ENCODE measurements at places on chromosomes 1 and 21. TPM values are rescaled to one million over a fixed set of nuclear protein-coding genes. Genes with fewer than 3 reads are reported as not detected.

NEGR1 gene
- 3.8 TPM for total RNA-seq

TMEM125 gene
- total RNA-seq = 8.3 TPM

TNFSF4 gene
- total RNA-seq = 19.4 TPM

YY1AP1 gene
- total RNA-seq = 73.5 TPM

KCNQ4 gene
- total RNA-seq = 0.54 TPM

ANGPTL1 gene
- total RNA-seq = not detected

PLEKHA6 gene
- total RNA-seq = 1.6 TPM

EFNA4 gene
- total RNA-seq = 5.9 TPM

TMEM51 gene
- 0.54 TPM for total RNA-seq

GJA9 gene
- total RNA-seq = not detected

NOTCH2NLA gene
- total RNA-seq = 98.8 TPM

RNF186 gene
- total RNA-seq = under 0.01 TPM

TLR5 gene
- under 0.01 TPM for total RNA-seq

TMEM200B gene
- not detected for total RNA-seq

SASS6 gene
- total RNA-seq = 1.3 TPM

FAM151A gene
- not detected for total RNA-seq

URB1 gene
- total RNA-seq = 11.8 TPM

CYP4X1 gene
- not detected for total RNA-seq

ARHGAP30 gene
- 94.5 TPM for total RNA-seq

USH2A gene
- total RNA-seq = under 0.01 TPM

PDPN gene
- total RNA-seq = not detected

RHD gene
- under 0.01 TPM for total RNA-seq

PKP1 gene
- under 0.01 TPM for total RNA-seq

GJB5 gene
- not detected for total RNA-seq

VSIG8 gene
- not detected for total RNA-seq

TAS1R1 gene
- total RNA-seq = not detected

LRRC3 gene
- total RNA-seq = 1.1 TPM

ZNF124 gene
- total RNA-seq = 46.9 TPM

RWDD3 gene
- 7.3 TPM for total RNA-seq

CD2 gene
- total RNA-seq = under 0.01 TPM

ADORA1 gene
- total RNA-seq = not detected

CLCA1 gene
- total RNA-seq = not detected

PDE4B gene
- total RNA-seq = 26.9 TPM

SYT6 gene
- not detected for total RNA-seq

ALDH9A1 gene
- total RNA-seq = 22.9 TPM
